ENCODE measurements at places on chromosomes 4 and X. TPM values are rescaled to one million over a fixed set of nuclear protein-coding genes. Genes with fewer than 3 reads are reported as not detected.

PPARGC1A gene
- 7.9 TPM for polyA plus RNA-seq

SHISA3 gene
- polyA plus RNA-seq: not detected

TENM3 gene
- 70.0 TPM for polyA plus RNA-seq

PAGE2B gene
- not detected for polyA plus RNA-seq

PIN4 gene
- polyA plus RNA-seq: 81.6 TPM

TMPRSS11A gene
- 0.60 TPM for polyA plus RNA-seq

PNMA6F gene
- polyA plus RNA-seq: not detected

RENBP gene
- not detected for polyA plus RNA-seq

FUNDC1 gene
- 188 TPM for polyA plus RNA-seq

RGN gene
- 21.0 TPM for polyA plus RNA-seq

ABLIM2 gene
- polyA plus RNA-seq: 34.8 TPM

KCND1 gene
- polyA plus RNA-seq: not detected

MAEA gene
- polyA plus RNA-seq: 19.0 TPM

PLP1 gene
- 43.0 TPM for polyA plus RNA-seq

HMX1 gene
- polyA plus RNA-seq: not detected

GPR50 gene
- polyA plus RNA-seq: not detected

GPRASP3 gene
- polyA plus RNA-seq: 15.6 TPM

MSX1 gene
- polyA plus RNA-seq: 0.86 TPM

SH3RF1 gene
- polyA plus RNA-seq: 1.8 TPM

SFRP2 gene
- not detected for polyA plus RNA-seq

REPS2 gene
- 54.0 TPM for polyA plus RNA-seq

CABS1 gene
- not detected for polyA plus RNA-seq

TMPRSS11D gene
- not detected for polyA plus RNA-seq

CDKL5 gene
- polyA plus RNA-seq: not detected

LRP2BP gene
- 4.3 TPM for polyA plus RNA-seq

GLRA2 gene
- polyA plus RNA-seq: 0.97 TPM

SPIN3 gene
- polyA plus RNA-seq: 11.3 TPM

CHST7 gene
- polyA plus RNA-seq: 2.2 TPM

TRAM1L1 gene
- 12.1 TPM for polyA plus RNA-seq

PDLIM3 gene
- polyA plus RNA-seq: 24.5 TPM

CFAP47 gene
- not detected for polyA plus RNA-seq

ASB9 gene
- polyA plus RNA-seq: not detected

IGSF1 gene
- not detected for polyA plus RNA-seq

CNGA1 gene
- 0.46 TPM for polyA plus RNA-seq

ADRA2C gene
- polyA plus RNA-seq: not detected

RADX gene
- polyA plus RNA-seq: not detected

TMEM154 gene
- polyA plus RNA-seq: 0.06 TPM

AGA gene
- 5.2 TPM for polyA plus RNA-seq

TMPRSS11E gene
- not detected for polyA plus RNA-seq

DMRTC1 gene
- polyA plus RNA-seq: 0.38 TPM

STARD8 gene
- 0.06 TPM for polyA plus RNA-seq

PCDH10 gene
- polyA plus RNA-seq: 6.8 TPM

PLXNB3 gene
- polyA plus RNA-seq: not detected

GBA3 gene
- polyA plus RNA-seq: not detected

RBM46 gene
- not detected for polyA plus RNA-seq

TIMP1 gene
- polyA plus RNA-seq: 16.8 TPM

BEX1 gene
- polyA plus RNA-seq: 529 TPM

PAGE4 gene
- polyA plus RNA-seq: not detected

FAM184B gene
- 3.1 TPM for polyA plus RNA-seq

TACR3 gene
- polyA plus RNA-seq: not detected

MYOZ2 gene
- polyA plus RNA-seq: not detected

AMBN gene
- not detected for polyA plus RNA-seq

CHRNA9 gene
- not detected for polyA plus RNA-seq

HS3ST1 gene
- polyA plus RNA-seq: 2.4 TPM

ITM2A gene
- 6.3 TPM for polyA plus RNA-seq

NXF2 gene
- polyA plus RNA-seq: not detected

All from Purkinje cell (primary cell).